Effector CD4-positive, alpha-beta T cell (primary cell): ENCODE measurements at places on chromosomes 12 and 14.

- DNase-seq, result no peak
Observed at GRCh38 chr12:32397696-32398095, 1.7 kb upstream of the FGD4 start.

DNA sequence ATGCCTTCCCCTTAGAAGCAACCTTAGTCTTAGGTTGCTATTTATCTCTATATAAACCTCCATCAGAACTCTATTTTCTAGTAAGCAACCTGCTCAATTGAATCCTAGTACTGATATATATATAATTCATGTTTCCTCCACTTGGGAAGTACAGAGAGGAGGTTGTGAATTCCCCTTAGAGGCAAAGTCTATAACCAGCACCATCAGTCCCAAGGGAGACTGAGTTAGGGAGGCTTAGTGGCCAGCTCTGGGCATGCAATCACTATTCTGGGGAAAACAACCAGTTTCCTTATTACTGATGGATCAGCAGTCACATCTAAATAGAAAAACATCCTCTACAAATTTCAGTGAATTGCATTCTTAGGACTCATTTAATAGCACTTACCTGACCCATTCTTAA lies 489.1 kb downstream of the RMST start:
- no peak for DNase-seq

DNA sequence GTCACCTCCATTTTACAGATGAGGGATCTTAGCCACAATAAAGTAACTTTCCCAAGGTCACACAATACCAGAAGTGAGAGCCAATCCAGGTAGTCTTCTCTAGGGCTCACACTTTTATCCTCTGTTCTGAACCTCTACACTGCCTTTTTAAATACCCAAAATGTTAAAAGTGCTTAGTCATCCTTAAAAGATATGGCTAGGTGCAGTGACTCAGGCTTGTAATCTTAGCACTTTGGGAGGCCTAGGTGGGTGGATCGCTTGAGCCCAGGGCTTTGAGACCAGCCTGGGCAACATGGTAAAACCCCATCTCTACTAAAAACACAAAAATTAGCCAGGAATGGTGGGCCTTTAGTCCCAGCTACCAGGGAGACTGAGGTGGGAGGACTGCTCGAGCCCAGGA lies 104.1 kb upstream of the PPP4R3A start:
- no peak for DNase-seq

DNA sequence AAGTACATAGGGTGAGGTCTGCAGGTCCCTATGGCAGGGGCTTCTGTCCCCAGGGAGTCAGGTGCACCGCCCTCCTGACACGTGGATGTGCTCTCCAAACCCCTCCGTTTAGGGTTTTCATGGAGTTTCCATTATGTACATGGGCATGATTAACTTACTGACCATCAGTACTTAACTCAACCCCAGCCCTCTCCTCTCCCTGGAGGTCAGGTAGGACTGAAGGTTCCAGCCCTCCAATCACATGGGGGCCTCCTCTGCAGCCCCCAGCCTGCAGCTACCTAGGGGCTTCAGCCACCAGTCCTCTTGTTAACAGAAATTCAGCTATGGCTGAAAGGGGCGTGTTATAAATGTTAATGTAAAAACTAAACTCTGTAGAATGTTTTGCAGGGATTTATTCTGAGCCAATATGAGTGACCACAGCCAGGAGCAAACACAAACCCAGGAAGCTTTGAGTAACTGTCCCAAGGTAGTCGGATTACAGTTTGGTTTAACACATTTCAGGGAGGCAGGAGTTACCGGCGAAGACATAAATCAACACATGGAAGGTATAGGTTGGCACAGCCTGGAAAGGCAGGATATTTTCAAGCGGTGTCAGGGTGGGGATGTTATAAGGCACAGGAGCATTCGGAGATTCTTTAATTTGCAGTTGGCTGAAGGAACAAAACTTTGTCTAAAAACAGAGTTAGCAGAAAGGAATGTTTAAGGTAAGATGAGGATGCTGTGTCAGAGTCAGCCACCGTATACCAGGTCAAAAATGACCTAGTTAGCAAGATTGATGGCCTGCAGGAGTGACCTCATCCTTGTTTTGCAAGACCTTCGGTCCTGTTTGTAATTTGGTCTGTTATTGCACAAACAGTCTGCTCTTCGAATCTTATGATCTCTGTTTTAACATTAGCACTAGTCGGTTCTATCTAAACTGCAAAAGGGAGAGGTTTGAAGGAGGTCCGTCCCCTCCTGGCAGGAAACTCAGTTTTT lies 75.2 kb downstream of the TNFAIP2 start:
- DNase-seq, result no peak

GRCh38 chr12:90322006-90322405 lies 613.4 kb upstream of the ATP2B1 start:
- no peak for DNase-seq

GRCh38 chr14:76354310-76354709 lies 21.6 kb upstream of the ESRRB start:
- DNase-seq, result no peak

- peak; percentile 63 for DNase-seq
Observed at GRCh38 chr14:75307700-75308379, 29.2 kb downstream of the FOS start.

- no peak for DNase-seq
Observed at GRCh38 chr12:124454735-124455134, 112.7 kb downstream of the NCOR2 start.

- no peak for DNase-seq
Observed at GRCh38 chr12:39300799-39301198, 142.1 kb downstream of the KIF21A start.

DNA sequence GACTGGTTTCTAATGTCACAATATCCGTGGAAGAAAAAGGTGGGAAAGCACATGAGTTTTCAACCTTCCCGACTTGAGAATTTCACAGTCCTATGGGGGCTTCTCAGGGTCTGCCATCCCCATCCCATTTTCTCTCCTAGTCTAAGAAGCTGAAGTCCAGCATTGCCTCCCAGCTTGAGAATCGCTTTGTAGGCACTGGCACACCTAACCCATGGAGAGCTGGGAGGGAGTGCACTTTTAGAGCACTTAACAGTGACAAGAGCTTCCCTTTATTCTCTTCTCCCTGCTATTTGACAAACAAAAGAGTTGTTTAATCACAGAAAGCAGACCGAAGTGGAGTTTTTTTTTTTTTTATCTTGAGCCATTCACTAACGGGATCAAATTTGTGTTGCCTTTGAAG lies 22.8 kb upstream of the SRRM4 start:
- no peak for DNase-seq

GRCh38 chr14:64221391-64222003 lies 72.7 kb downstream of the ESR2 start:
- DNase-seq, result no peak

DNA sequence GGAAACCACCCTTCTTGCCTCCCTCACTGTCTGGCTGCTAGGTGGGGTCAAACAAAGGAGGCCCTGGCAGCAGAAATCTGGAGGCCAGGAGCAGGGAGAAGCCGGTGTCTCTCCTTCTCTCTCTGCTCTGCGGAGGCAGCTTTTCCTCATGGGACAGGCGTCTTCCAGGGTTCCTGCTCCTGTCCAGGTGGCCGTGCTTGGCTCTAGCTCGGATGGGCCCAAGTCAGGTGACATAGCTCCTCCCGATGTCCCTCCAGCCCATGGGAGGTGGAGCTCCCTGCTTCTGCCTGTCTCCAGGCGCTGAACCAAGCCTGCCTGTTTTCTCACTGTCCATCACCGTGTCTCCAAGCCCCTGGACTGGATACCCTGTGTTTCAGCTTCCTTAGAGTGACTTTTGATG lies 30.5 kb upstream of the FZD10 start:
- no peak for DNase-seq

GRCh38 chr12:105261010-105261409 lies 25.0 kb upstream of the APPL2 start:
- no peak for DNase-seq

DNA sequence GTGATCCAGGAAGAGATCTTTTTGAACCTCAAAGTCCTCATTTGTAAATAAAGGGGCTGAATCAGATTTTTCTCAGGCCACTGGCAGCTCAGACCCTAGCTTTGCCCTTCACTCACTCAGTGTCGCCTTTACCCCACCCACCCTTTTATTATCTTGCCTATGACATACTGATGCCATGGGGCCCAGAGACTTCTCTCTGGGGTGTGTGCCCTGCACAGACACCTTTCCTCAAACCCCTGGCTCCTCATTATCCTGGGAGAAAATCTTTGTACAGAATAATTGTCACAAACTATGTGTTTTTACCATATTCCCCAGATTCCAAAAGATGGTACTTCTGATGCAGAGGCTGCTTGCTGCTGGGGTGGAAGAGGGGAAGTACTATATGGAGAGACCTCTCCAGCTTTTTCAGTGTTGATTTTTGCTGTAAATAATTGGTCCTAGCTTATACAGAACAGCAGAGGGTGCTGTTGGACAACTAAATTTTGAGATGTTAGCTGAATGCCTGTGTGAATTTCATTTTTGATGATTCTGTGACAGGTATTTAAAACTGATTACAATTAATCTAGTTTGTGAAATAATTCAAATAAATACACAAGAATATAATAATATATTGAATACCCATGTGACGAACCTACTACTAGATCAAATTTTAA lies 53.9 kb upstream of the DCD start:
- peak; percentile 14 for DNase-seq

DNA sequence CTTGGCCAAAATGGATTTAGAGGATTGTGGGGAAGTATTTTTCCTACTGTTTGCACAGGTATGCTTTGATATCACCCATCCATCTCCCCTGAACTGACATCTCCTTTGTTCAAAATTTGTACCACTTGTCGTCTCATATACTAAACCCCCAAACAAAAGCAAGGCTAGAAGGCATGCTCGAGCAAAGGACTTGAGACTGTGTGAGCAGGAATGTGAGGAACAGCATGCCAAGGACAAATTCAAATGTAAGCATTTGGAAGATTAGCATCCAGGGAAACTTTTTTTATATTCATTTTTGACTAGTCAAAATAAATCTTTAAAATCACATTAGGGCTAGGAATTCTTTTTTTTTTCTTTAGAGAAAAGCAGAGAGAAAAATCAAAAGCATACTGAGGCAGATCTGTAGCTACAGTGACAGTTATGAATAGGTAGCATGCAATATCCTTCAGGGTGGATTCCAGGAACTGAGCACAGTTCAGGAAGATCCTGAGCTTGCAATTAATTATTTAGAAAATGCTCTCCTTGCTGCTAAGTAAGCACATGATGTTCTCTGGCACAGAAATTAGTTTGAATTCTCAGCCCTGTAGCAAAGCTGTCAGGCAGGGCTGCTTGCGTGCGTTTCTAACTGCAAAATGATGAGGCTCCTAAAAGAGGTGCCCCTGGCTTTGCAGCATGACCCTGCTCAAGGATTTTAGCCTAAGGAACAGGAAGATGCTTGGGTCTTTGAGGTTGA lies 327.7 kb downstream of the LRIG3 start:
- no peak for DNase-seq

DNA sequence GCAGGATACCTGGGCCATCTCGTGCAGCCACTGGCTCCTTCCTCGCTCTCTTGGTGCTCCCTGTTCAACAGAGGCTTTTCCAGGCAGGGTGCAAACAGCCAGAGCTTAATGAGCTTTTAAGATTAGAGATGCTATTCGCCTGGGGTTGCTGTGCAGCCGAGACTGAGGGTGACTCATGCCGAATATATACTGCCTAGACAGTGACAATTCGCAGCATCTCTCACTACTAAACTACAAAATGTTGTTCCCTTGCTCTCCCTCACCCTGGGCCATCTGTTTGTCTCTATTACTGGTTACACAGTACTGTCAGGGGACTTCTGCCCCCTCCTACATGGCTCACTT lies 26.0 kb upstream of the TESC start:
- DNase-seq, result no peak

- DNase-seq, result no peak
Observed at GRCh38 chr12:27987331-27987730, 14.8 kb upstream of the PTHLH start.

- DNase-seq, result no peak
Observed at GRCh38 chr12:76049575-76050251, 18.1 kb upstream of the PHLDA1 start.

- no peak for DNase-seq
Observed at GRCh38 chr12:10223208-10223607, 10.5 kb downstream of the GABARAPL1 start.

DNA sequence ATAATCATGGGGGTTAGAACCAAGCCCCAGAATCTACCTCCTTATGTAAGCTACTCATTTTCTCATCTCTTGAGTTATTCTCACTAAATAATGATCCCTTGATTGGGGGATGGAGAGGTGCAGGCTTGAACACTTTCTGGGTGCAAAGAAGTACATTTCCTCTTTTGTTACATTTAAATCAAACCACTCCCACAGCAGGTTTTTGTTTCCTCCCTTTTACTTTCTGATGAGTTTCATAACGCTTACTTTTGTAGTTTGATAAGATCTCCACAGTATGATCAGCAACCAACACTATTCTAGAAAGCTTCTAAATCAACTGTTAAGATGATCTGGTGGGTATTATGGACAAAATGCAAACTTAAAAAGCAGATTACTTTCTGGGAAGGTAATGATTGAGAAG lies 20.5 kb downstream of the VCPKMT start:
- no peak for DNase-seq
